Hematopoietic multipotent progenitor cell treated with erythropoietin and hydrocortisone succinate and interleukin-3 and kit ligand, for 4 days (in vitro differentiated cells): ENCODE measurements at places on chromosomes 6 and 20.
A peak's percentile ranks its signal among the peaks of the same experiment; 100 is the strongest.

GRCh38 chr6:9066726-9067125 is 631.4 kb upstream of the SLC35B3 start:
- no peak for DNase-seq

DNA sequence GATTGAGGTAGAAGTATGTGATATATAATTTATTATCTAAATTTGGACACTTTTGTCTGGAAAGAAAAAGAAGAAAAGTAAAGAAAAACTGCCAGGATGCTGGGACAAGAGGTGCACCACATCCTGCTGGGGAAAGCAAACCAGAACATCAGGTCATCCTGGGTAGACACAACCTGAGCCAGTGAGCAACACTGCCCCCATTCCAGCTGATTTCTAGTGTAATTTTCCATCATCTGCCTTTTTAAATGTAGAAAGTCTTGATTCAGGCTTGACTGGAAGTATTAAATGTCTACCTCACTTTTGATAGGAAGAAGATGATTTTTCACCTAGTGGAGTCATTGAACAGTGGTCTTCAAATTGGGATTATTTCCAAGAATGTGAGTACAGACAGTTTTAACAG is 1164.5 kb upstream of the CITED2 start:
- no peak for DNase-seq

DNA sequence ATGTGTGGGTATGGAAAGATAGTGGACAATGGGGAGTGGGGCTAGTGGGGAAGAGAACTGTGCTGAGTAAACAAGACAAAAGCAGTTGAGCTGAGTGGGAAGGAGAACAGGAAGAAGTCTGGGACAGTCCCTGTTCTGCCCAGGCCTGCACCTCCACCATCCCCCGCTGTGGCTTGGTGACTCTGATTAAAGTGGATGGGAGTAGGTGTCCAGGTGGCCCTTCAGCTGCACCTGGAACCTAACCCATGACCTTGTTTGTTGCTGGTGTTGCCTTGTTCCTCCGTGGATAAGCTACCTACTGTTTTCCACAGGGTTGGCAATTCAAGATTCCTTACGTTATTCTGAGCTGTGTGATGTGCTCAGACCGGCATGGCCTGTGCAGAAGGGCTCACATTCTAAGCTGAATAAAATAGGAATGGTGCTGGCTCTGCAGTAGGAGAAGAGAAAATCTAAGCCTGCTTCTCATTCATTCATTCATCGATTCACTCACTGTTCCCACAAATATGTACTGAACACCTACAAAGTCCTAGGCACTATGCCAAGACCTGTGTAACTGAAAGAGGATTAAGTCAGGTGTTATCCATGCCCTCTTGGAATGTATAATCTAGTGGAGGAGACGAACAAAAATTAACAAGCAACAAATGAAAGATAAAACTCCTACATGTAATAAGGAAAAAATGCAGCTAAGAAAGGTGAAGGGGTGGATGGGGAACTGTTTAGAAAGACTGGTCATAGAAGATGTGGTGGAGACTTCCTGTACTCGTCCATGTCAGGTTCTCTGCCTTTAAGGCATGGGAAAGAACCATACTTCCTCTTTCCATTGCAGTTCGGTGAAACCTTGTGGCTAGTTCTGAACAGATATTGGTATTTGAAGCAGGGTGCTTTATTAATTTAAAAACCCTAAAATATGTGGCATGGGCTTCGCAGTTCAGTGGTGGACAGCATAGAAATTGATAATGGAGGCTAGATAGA is 10.1 kb upstream of the CALHM6 start:
- peak; percentile 87 for DNase-seq

DNA sequence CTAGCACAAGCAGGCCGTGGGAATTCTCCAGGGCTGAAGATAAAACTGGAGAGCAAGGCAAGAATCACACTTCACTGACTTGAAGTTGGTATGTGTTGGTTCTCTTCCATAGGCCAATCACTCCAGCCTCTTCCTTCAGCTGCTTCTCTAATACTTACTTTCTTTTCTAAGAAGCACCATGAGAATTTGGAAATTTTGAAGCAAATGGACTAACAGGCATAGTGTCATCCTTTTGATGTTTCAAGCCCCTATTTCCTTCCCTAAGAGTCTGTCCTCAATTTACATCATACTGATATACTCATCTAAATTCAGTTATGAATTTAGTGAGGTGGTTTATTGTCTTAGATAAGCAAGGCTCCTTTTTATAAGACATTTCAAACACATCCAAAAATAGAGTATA is 24.0 kb downstream of the SLC26A8 start:
- DNase-seq, result no peak

- DNase-seq, result no peak
Measured at GRCh38 chr6:142130814-142131213, 1.9 kb upstream of the GJE1 start.

- DNase-seq, result no peak
Measured at GRCh38 chr20:57124366-57124765, 142.1 kb downstream of the BMP7 start.

DNA sequence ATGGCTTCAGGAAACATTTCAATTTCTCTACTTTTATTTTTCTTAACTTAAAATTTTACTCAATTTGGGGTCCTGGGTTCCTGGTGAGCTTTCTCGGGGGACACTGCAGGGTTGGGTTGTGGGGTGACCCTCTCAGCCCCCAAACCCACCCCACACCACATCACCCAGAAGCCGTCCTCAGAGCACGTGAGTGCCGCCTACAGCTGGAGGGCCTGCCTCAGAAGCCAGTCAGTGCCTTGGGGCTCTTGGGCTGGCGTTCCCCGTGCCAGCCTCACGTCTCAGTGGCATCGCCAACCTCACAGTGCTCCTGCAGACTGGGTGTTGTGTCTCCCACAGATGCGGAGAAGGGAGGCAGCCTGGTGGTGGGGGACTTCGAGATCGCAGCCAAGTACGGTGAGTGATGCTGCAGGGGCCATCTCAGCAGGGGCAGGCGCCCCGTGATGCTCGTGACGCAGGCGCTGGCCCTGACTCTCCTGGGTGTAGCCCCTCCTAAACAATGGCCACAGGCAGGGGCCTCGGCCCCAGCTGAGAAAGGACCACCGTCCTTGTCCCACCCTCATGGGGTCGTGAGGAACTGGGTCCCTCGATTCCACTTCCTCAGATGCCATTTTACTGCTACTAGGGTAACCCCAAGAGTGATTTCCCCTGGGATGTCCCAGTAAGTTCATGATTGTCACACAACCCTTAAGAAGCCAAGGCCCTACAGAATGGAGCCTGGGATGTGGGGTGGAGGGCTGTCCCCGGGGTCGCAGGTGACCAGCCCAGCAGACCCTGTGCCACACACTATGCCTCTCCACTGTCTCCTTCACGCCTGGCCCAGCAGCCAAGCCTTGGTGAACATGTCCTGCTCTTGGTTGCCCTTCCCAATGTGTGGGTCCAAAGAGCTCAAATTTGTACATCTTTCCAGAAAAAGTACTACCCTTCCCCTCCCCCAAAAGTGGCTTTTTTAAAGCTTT is 23.8 kb upstream of the PYGB start:
- no peak for DNase-seq

DNA sequence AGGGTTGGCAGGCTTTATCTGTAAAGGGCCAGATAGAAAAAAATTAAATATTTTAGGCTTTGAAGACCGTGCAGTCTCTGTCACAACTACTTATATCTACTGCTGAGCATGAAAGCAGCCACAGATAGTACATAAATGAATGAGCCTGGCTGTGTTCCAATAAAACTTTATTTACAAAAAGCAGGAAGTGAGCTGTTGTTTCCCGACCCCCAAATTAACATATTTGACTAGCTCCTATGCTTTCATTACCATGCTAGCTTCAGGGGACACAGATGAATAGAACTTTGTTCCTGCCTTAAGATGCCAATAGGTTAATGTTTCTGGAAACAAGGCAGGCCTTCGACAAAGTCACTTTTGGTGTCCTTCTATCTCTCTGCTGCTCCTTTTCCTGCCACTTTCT is 1058.0 kb upstream of the FLRT3 start:
- no peak for DNase-seq

DNA sequence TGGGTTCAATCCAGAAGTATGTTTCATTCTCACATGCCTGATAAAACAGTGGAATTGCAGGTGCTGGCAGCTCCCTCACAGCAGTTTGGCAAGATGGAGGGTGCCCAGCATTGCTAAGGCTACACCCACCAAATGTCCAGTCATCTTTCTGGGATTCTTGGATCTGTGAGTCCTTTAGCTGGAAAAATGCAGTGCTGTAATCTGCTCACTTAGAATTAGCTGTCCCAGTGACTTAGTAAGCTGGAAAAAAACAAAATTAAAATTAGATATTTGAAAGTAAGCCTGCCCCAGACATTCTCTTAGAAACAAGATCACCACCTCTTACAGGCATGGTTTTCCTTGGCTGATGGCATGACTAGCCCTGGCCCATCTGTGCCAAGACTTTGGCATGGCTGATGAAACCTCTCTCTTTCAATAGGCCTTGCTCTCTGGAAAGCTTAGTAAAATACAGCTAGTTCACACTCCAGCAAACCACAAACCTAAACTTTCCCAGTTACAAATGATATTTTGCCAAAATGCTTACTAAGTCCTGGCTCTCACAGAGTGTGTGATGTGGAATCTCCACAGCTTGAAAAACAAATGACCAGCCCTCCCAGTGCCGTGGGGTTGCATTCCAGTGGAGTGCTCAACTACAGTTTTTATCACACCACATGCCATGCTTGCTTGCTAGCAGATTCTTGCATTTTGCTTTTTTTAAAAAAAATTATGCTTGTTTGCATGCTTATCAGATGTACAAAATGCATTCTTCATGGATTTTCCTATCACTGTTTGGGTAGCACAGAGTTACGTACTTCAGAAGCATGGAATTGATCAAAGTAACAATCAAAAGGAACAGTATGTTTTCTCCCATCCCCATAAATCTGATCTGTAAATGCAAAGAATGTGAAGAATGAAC is 261.5 kb downstream of the EYA4 start:
- no peak for DNase-seq

DNA sequence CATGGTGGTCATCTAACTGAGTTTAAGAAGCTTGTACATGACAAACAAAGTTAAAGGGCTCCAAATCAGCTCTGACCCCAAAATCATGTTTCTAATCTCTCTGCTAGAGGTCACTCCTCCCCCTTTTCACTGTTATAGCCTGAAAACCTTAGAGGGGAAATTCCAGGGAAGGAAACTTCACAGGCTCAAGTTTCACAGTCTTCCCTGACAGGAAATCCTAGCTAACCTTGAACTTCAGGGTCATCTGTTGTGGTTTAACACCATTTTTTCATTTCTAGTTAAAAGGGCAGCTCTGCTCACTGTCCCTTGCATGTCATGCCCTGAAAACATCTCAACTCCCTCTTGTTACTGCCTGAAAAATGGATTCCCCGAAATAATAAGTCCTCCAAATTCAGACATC is 104.4 kb upstream of the BMP2 start:
- DNase-seq, result no peak

- DNase-seq, result no peak
Measured at GRCh38 chr6:106620931-106621672, 8.2 kb downstream of the RTN4IP1 start.

- no peak for DNase-seq
Measured at GRCh38 chr20:38138086-38138778, 26.8 kb downstream of the TGM2 start.

GRCh38 chr6:42028234-42029061 is 21.9 kb upstream of the TAF8 start:
- DNase-seq, result peak; percentile 96

DNA sequence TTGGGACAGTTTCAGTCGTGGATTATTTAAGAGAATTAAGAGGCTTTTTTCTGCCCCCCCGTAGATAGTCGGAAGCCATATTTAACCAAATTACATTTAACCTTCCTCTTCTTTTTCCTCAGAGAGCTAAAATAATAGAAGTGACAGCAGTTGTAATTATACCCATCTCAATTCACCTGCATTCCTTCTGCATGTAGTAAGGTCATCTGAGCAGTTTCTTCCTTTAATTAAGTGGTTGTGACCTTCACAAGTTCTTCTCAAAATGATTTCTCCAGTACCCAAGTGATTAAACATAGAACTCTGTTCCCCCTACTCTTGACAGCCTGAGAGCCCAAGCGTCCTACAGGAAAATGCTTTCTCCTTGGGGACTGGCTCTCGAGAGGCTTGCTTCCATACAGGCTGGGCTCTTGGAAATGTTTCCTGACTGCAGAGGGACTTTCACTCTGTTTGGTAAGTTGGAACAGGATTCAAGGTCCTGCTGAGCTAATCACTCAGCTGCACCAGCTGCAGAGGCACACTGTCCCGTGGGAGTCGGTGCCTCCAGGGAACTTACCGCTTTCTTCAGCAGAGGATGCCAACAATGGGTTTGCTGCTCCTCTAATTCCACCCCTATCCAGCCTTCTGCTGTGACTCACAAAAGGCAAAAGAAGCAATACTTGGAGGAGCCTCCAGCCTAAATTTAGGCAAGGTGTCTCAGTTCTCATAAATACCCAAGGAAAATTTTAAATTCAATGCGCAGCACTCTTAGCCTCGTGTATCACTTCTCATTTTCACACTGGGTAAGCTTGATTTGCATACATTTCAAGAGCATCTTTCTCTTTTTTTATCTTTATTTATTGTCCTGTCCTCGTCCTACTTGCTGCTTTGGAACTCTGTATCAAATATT is 414.9 kb downstream of the KIF16B start:
- DNase-seq, result no peak

- no peak for DNase-seq
Measured at GRCh38 chr6:130115036-130115435, 96.7 kb downstream of the L3MBTL3 start.

DNA sequence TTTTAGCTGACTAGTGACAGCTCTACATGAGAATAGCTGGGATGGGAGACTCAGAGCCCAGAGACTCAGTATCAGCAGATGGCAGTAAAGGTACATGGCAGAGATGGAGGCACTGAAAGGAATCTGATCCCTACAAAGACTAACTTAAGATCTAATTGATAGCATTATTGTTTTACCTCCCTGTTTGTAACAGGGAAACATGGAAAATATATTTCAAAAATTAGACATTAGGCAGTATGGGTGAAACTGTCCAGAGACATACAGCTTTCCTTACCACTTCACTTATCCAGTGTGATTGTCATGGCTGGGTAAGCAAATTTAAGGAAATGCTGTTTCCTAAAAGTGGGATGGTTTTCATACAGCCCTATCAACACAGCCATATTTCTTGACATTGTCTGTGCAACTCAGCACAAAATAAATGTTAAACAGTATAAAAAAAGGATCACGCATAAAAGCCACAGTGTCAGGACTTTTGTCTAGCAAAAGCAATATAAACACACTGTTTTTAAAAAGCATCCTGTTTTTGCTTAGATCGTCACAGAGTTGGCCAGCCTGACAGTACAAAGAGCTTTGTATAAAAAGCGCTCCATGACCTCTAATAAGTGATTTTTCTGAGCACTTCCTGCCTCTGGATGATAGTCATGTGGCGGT is 376.9 kb downstream of the PHF3 start:
- DNase-seq, result peak; percentile 49

DNA sequence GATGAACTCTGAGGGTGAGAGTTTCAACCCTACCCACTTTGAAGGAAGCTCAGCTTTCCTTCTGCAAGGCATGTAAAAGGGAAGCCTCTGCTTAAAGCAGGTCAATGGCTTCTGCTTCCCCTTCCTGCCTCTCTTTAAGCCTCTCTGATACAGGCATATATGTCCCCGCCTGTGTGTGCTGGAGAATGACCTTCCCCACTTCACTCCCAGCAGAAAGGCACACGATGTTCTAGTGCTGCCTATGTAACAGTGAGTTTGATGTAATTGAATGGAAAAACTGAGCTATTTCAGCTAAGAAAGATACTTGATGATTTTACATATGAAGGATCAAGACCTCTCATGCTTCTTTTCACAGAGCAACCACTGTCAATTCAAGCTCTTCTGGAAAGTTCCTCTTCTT is 632.2 kb downstream of the HACE1 start:
- no peak for DNase-seq
